ENCODE measurements at places on chromosomes 4 and X.

GRCh38 chr4:48120132-48120531 is 13.9 kb downstream of the TXK start:
- no peak for DNase-seq

GRCh38 chr4:83369831-83370639 is 35.4 kb upstream of the HPSE start:
- no peak for DNase-seq

GRCh38 chr4:55395218-55395528 is 584 bp upstream of the TMEM165 start:
- DNase-seq: no peak

- peak; percentile 38 for DNase-seq
Observed at GRCh38 chrX:130110379-130111219, at the start of gene ELF4. TSS of gene ELF4 (minus strand) at chrX:130110497. CDS start at chrX:130081330, 29,167 bp downstream.

DNA sequence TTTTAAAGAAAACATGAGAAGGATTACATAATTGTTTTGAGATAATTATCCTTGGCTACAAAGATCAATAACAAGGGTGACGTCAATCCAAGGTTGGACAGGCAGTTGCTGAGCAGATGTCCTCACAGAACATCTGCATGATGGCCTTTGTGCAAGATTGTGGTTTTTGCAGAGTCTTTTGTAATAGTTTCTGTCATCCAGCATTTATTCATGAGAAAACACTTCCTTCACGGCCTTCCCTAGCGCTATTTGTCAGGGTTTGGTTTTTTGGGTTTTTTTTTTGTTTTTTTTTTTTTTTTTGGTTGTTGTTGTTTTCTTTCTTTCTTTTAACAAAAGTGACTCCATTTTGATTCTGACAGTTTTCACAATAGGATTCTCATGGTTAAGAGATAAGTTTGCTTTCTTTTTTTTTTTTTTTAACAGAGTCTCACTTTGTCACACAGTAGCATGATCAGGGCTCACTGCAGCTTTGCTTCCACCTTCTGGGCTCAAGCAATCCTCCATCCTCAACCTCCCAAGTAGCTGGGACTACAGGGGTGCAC is 31.5 kb upstream of the ELF2 start:
- no peak for DNase-seq

- no peak for DNase-seq
Observed at GRCh38 chr4:3179126-3179706, 69.7 kb upstream of the MSANTD1 start.
